Inflammatory macrophage (primary cell): ENCODE measurements at places on chromosomes 6 and 20.

- DNase-seq = no peak
Measured at GRCh38 chr20:44836601-44837120, 26.3 kb upstream of the RIMS4 start.

DNA sequence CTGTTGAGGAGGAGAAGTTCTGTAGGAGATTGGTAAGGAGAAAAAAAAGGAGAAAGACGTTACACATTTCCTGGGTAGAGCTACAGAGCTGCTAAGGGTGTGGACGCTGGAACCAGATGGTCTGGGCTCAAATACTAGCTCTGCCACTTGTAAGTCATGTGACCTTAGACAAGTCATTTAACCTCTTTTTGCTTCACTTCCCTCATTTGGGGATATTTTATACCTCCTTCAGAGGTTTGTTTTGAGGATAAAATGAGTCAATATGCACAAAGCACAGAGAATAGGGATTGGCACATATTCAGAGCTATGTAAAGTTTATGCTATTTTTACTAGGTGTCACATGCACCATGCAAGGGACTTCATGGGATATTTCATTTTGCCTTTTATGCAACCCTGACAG, 708.8 kb downstream of the DHX35 start:
- no peak for DNase-seq

DNA sequence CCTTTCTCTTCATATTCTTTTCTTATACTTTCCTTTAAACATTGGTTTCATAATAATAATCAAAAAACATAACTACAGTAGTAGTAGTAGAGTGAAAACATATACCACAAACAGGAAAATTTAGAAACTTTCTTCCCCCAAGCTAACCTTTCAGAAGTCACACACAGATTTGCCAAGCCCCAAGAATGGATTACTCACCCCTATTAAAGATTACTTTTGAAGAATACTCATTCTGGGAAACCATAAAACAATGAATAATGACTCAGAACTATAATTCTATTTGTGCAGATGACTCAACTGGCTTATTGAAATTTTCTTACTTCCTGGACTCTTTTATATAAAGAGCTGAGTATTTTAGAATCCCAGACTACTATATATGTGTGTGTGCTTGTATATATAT, 119.4 kb upstream of the GJE1 start:
- no peak for DNase-seq

DNA sequence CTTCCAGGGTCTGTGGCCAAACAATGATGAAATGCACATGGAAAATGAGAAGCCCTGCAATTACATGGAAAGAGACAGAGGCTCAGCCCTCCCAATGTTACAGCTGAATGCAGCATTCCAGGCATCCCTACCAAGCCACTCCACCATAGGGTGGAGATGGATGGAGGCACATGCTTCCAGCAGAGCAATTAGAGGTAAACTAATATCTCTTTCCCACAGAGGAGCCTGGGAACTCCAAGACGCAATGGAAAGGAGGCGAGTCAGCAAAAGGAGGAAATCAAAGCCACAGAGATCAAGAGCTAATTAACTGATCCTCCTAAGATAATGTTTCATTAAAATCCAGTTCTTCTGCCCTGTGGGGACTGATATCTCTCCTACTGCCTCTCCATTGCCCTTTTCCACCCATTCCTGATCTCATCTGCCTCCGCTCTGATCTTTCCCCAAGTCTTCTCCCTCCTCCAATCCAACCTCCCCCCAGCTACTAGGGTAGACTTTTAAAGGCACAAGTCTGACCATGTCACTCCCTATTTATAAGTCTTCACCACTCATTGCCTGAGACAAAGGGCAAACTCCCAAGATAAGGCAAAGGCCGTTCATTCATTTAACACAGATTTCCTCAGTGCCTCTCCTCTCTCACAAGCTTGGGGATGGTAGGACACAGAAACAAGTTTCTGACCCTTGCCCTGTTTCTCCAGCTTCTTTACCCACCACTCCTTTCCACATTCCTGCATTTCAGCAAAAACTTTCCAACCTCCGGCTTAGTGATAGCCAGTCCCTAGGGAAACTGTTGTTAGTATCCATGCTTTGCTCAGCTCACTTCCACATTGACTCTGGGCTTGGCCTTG, 14.3 kb upstream of the KCNB1 start:
- no peak for DNase-seq

DNA sequence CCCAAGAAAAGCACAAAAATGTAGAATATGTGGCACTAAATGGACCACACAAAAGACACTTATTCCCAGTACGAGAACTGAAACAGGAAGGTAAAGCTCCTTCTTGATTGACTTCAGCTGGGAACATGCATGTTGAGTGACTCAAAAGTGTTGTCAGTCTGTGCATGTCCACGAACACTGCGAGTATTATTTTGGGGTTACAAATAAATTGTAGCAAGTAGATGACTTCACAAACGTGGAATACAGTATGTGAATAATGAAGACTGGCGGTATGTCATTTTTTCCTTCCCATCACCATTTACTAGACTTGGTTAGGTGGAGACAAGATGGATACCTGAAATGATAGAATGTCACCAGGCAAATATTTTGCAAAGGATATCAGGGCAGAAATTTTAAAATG, 45.4 kb downstream of the L3MBTL3 start:
- DNase-seq = no peak

- DNase-seq = no peak
Measured at GRCh38 chr6:98925831-98926230, 21.9 kb downstream of the FBXL4 start.

DNA sequence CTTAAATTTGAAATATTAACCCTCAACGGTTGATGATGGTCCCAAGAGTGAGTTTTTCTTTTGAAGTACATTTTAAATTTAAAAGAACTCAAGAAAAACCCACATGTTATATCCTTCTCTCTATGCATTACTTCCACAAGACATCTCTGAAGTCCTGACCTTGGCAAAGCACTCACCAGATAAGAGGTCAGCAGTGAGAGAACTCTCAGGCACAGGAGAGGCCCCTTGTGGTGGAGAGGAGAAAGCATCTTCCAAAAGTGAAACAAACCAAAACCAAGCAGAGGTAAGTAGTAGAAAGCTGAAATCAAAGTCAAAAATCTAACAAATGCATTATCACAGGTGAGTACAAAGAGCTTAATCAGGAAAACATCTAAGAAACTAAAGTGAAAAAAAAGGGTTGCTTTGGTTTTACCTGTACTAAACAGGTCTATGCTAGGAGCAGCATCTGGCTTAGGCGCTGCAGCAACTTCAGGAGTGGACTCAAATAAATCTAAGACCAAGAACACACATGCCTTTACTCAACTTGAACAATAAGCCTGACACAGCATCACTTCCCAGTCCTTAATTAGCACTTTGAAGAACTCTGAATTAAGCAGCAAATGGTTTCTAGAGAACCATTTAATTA, 80.5 kb downstream of the PRSS35 start:
- DNase-seq = peak; percentile 52

DNA sequence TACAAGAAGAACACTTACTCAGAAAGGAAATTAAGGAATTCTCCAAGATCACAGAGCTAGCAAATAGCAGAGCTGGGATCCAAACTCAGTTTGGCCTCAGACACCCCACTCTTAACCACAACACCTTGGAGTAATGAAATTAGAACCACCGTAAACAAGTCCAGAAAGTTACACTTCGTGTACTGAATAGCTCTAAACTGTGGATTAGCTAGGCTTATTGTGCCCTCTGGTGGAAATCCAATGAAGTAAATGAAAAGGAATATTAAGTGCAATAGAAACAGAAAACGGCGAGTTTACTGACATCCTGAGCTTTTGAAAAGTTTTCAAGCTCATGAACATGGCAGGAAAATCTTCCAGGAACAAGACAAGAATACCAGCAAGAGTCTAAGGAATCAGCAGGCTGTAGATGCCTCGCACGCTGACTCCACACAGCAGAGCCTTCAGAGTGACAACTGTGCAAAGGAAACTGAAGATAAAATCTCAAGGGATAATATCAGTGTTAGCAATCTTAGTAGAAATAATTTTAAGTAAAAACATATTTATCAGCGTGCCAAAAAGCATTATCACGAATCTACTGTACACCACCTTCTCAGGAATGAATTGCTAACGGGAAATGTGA, 34.6 kb downstream of the FBXO5 start:
- peak; percentile 34 for DNase-seq

GRCh38 chr6:159098636-159099106, 53.9 kb upstream of the TAGAP start:
- no peak for DNase-seq

DNA sequence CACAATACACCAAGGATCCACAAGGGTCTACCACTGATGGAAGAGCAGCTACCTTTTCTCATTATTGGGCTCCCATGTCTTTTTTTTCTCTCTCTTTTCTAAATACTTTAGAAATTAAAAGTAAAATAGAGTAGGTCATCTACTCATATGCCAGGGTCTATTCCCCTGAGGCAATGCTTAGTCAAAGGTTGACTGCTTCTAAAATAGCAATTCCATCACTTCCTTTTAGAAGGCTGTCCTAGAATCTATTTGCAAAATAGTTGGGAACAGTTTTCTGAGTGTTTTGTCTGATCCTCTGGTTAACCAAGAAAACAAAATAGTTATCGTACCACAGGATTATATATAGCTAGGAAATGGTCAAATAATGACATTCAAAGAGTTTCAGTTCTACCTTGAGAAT, 174.1 kb downstream of the COL21A1 start:
- DNase-seq = no peak

DNA sequence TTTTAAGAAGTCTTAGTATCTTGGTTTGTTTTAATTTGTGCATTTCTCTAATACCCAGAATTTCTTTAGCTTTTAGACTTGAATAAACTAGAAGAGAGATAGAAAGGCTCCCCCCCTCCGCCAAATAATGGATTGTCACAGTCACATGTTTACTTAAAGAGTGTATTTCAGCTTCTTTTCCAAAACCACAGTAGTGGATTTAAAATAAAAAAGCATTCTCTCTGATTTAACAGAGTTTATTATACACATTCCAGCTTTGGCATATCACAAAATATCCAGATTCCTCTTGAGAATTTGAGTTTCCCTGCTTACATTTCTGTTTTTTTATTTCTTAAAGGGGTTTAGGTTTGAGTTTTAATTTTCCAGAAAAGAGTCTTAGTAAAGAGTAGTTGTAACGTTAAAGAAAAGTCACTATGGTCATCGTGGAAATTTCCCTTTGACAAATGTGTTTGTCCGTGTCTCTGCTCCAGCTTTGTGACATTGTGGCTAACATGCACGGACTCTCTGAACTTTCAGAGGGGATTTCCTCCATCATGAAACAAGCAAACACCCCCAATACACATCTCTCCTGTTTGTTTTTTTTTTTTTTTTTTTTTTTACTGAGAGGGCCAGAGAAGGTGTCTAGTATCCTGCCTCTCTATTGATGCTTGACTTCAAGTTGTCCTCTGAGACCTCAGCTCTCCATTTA, 113.5 kb upstream of the SUPT3H start:
- no peak for DNase-seq
